ENCODE measurements at places on chromosomes 1 and 21.

DNA sequence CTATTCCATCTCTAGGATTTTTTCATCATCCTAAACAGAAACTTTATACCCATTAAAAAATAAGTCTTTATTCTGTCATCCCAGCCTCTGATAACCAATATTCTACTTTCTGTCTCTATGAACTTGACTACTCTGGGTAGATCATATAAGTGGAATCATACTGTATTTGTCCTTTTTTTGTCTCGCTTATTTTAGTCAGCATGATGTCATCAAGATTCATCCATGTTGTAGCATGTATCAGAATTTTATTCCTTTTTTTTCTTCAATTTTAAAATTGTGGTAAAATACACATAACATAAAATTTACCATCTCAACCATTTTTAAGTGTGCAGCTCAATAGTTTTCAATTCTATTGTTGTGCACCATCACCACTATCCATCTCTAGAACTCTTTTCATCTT, 90.0 kb downstream of the SYT14 start:
- DNase-seq, result no peak

DNA sequence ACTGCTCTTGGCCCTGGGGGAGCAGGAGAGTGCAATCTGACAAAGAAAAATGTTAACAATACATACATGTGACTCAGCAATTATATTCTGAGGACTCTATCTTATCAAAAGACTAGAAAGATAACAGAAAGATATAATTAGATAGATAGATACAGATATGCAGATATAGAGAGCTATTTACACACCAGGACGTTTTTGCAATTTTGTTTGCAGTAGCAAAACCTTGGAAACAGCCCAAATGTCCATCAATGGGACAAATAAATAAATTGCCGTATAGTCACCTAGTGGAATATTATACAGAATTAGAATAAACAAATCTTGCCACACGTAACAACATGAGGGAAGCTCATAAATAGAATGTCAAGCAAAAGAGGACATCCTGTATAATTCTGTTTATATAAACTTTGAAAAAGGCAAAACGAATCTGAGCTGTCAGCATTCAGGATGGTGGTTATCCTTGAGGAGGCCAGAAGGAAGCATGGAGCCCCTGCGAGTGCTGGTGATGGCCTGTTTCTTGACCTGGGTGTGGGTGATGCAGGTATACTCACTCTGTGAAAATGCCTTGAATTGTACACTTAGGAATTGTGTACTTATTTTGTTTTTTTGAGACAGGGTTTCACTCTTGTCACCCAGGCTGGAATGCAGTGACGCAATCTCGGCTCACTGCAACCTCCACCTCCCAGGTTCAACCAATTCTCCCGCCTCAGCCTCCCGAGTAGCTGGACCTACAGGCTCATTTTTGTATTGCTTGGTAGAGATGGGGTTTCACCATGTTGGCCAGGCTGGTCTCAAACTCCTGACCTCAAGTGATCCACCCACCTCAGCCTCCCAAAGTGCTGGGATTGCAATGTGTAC, 12.8 kb upstream of the TRIM63 start:
- no peak for DNase-seq

GRCh38 chr1:95246511-95246910, 12.5 kb downstream of the RWDD3 start:
- no peak for DNase-seq

- DNase-seq, result peak; percentile 13
Measured at GRCh38 chr1:7942214-7942921, 1.7 kb upstream of the TNFRSF9 start.

DNA sequence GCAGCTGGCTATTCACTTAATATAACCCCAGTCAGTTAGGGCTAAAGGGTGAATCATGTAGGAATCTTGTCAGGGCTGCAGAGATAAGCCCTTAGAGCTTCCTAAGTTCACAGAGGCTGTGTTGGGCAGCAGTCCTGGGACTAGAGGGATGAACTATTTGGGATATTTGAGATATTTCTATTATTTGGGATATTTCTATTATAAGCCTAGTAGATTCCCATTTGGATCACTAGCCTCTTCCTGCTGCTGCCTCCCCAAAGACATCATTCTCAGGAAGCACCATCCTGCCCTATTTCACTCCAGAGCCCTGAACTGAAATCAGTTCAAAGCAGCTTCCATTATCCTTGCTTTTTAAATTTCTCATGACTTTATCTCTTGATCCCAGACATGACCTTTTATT, 501.3 kb downstream of the NUF2 start:
- DNase-seq, result no peak

All from activated CD8-positive, alpha-beta memory T cell treated with anti-CD3 and anti-CD28 coated beads for 4 hours (primary cell).